Stimulated activated CD8-positive, alpha-beta memory T cell treated with anti-CD3 and anti-CD28 coated beads, Interleukin-15, amount 100 ng/mL, for 48 hours (primary cell): ENCODE measurements at places on chromosomes 4 and X.

DNA sequence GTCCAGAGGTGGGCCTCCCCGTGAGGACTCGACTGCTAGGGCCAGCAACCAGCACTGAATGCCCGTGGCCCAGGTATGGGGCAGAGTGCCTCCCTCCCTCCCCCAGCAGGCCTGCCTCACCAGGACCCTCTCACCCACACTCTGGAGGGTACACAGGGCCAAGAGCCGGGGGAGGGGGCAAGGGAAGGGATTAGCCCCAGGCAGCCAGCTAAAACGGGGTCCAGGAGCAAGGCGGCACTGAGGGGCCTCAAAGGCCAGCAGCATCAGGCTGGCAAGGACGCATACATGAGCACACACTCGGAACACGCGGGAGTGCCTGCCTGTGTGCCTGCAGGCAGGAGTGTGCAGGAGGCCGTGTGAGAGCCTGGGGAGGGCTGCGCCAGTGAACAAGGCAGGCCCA lies 18.3 kb upstream of the DUSP9 start:
- no peak for DNase-seq

DNA sequence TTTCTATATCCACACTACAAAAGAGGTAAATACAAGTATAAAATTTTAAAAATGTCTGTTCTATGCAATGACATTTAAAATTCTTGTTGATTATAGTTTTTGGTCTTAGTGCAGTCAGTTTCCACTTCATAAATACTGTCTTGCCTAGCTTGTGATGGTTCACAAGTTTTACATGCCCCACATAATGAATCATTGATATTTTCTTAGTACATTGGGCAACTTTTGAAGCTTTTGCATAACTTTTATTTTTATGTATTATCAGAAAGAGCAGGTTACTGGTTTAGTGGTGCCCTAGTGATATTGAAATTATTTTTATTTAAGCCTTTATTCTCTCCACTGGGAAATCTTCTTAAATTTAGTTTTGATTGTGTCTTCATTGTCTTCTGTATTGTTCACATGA lies 388.0 kb downstream of the CCSER1 start:
- no peak for DNase-seq

- no peak for DNase-seq
Measured at GRCh38 chrX:128698573-128699181, 646.5 kb upstream of the ACTRT1 start.

DNA sequence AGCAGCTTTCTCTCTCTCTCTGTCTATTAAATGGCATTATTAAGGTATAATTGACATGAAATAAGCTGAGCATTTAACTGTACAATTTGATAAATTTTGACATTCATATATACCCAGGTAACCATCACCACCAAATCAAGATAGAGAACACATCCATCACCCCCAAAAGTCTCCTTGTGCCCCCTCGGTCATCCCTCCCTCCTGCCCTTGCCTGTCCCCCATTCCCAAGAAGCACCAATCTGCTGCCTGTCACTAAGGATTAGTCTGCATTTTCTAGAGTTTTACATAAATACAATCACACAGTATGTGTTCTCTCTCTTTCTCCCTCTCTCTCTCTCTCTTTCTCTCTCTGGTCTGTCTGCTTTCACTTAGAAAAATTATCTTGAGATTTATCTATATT lies 25.0 kb upstream of the TMEM154 start:
- DNase-seq: no peak

- no peak for DNase-seq
Measured at GRCh38 chr4:151418385-151418784, 9.4 kb downstream of the FHIP1A start.

GRCh38 chr4:85675076-85676049 lies 200.4 kb downstream of the ARHGAP24 start:
- DNase-seq: no peak

GRCh38 chrX:149145845-149146285 lies 359.2 kb downstream of the IDS start:
- DNase-seq: no peak

GRCh38 chrX:151753313-151754046 lies 18.9 kb downstream of the CNGA2 start:
- DNase-seq: no peak

DNA sequence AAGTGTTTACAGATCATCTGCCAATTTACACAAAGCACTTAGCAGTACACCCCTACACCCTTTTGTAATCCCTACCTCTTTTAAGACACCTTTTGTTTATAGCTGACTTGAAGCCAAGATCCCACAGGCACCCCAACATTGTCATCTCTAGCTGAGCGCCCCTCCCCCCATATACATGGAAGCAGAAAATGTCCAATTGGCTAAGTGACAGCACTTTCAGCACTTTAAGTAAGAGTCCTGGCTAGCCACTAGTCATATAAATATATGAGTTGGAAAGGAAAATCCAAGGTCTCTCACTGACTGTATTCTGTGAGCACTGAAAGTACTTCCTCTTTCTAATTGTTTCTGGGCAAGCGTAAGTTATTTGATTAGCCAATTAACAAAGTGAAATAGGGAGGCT lies 108.2 kb downstream of the NSUN7 start:
- DNase-seq: no peak

DNA sequence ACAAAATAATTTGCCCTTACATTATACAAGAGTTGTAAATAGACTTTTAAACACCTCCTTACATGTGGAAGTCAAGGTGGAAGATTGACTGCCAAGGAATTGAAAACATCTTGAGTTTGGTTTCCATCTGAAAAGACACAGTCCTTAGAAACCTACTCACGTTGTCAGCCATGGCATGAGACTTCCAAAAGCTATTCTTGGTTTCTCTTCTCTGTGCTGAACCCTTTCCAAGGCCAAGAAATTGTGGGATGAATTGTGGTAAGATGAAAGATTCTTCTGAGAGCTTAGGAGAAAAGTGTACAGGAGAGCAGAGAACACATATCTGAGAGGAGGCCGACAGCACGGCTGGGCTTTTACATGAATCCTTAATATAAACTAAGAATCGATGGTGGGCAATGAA lies 370.0 kb downstream of the FBXW7 start:
- no peak for DNase-seq

GRCh38 chr4:182421753-182422152 lies 178.6 kb downstream of the TENM3 start:
- DNase-seq: no peak

GRCh38 chr4:89574176-89574575 lies 262.8 kb downstream of the SNCA start:
- no peak for DNase-seq

GRCh38 chr4:140153718-140154571 lies at the start of gene MAML3:
Gene MAML3, minus strand, starts transcription at chr4:140154184. Its CDS starts 857 bp downstream, at chr4:140153327.
- DNase-seq: peak; percentile 80

DNA sequence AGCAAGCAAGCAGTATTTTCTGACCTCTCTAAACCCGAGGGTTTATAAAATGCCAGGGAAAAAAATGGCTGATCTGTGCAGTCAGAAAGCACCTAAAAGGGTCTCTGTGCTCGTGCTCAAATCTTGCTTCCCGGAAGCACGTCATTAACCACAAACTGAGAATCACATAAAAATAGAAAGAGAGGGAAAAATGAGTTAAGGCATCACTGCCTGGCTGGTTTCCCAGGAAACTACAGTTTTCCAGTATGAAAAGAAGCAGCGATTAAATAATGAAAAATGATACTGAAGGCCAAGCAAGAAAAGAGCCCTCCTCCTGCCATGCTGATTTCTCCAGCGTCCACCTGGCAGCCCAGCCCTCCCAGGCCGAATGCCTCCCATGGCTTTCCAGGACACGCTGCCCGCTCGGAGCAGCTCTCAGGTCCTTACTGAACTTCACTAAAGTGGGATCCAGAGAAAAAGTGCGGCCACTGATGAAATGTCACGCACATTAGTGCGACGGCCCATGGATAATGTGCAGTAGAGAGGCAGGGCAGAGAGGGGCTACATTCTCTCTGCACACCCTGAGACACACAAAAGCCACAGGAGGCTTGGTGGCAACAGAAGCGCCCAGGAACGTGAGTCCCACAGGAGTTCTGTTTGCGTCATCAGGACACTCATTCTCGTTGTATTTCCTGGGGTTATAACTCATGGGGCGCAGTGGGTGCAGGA lies 80.4 kb downstream of the WFS1 start:
- DNase-seq: no peak

- no peak for DNase-seq
Measured at GRCh38 chr4:71520308-71520707, 181.5 kb downstream of the SLC4A4 start.

DNA sequence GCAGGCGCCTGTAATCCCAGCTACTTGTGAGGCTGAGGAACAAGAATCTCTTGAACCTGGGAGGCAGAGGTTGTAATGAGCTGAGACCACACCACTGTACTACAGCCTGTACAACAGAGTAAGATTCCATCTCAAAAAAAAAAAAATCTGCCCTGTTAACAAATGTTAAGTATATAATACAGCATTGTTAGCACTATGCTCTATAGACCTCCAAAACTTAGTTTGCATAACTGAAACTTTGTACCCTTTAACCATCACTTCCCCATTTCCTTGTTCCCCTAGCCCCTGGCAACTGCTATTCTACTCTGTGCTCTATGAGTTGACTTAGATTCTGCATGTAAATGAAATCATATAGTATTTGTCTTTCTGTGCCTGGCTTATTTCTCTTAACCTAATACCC lies 76.7 kb downstream of the TAB3 start:
- no peak for DNase-seq

- DNase-seq: no peak
Measured at GRCh38 chr4:42626629-42627146, 30.2 kb downstream of the ATP8A1 start.

GRCh38 chrX:50967736-50968135 lies 57.2 kb downstream of the BMP15 start:
- no peak for DNase-seq

- DNase-seq: no peak
Measured at GRCh38 chrX:20802036-20802435, 535.3 kb upstream of the RPS6KA3 start.

DNA sequence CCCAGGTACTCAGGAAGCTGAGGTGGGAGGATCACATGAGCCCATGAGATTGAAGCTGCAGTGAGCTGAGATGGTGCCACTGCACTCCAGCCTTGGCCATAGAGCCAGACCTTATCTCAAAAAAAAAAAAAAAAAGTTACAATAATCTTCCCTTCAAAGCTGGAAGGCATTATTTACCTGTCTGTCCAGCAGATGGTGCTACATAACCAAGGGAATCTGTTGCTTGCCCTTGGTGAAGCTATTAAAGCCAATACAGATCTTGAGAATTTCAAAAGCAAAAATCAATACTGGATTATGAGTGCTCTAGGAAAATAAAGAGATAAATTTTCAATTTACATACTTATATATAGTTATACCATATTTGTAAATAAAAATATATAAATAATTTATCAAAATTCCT lies 25.9 kb downstream of the PKD2 start:
- DNase-seq: no peak

- no peak for DNase-seq
Measured at GRCh38 chr4:153067376-153067775, 131.3 kb downstream of the FHDC1 start.
